T-helper 1 cell treated with Interleukin-12 subunit alpha and Interleukin-12 subunit beta and Interleukin-4 antibody, amounts not matched to agents 30 ng/mL and 1 ng/mL, for 36 hours (primary cell): ENCODE measurements at places on chromosomes 4 and X. TPM values are rescaled to one million over a fixed set of nuclear protein-coding genes. Genes with fewer than 3 reads are reported as not detected.

The CLGN gene
- total RNA-seq, result not detected in 2 replicates

The GLRB gene
- total RNA-seq, result not detected in 2 replicates

The TMEM271 gene
- total RNA-seq, result not detected in 2 replicates

The ARL9 gene
- total RNA-seq, result 0.07 and 0.15 TPM in 2 replicates

The FOXP3 gene
- 19.9 and 20.4 TPM in 2 replicates for total RNA-seq
